ENCODE measurements at places on chromosomes 3 and 15.
A peak's percentile ranks its signal among the peaks of the same experiment; 100 is the strongest.

DNA sequence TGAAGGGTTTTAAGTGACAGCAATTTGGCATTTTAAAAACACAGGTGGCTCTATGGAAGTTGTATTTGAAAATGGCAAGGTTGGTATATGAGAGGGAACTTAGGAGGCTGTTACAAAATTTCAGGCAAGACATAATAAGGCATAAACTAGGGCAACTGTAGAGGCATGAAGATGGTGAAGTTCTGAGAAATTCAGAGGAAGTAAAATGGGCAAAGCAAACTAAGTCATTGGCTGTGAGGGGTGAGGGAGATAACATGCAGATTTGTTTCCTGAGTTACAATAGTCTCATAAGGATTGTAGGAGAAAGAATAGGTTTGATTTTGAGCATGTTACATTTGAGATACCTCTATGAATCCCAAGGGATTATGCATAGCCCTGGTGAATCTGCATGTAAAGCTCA lies 302.9 kb upstream of the ARHGEF26 start:
- DNase-seq = no peak

DNA sequence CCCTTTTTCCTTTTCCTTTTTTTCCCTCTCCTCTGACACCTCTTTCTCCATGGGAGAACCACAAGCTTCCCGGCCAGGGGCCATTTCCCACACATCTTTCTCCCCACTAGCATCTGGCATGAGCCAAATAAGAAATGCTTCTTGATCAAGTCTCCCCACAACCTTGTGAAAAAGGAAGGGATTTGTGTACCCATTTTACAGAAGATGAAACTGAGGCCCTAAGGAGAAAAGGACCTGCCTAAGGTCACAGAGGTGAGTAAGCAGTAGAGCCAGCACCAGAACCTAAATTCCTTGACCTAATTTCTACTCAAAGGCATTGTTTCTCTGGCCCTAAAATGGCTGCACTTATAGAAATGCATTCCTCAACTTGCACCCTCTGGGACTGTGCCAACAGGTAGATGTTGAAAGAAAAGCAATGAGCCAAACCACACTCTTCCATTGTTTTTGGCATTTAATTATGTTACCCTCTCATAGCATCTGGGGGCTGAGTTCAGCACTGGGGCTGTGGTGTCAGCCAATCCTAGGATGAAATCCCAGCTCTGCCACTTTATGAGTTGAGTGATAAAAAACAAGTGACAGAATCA lies 81.7 kb upstream of the TLE3 start:
- peak; percentile 42 for DNase-seq

DNA sequence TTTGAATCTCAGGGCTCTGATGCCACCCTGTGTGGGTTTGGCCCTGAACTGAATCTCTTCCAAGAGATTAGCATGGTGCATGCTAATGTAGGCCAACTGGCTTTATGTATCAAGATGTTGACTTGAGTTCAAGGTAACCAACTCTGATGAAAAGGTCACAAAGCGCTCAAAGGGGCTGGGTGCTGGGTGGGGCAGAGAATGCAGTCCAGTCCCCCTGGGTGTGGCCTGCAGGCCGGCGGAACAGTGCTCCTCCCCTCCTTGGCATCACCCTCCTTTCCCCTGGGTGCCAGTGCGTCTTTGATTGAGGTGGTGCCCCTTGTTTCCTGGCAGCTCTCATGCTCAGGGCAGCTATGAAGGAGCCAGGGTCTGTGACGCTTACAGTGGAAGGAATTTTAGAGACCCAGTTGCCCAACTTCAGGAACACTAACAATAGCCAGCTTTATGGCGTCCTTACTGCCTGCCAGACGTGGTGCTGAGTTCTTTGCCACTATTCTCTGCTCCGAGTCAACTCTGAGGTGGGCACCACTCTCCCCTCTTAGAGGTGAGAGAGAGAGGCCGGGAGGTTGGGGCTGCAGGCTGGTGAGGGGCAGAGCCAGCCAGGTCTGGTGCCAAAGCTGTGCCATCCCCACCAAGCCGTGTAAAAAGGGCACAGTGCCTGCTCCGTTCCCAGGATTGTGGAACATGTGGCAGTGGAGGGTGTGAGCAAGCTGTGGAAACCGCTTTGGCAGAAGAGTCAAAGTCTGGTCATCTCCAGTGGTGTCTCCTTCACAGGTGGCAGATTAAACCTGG lies 9.8 kb downstream of the SYNM start:
- DNase-seq = no peak

- DNase-seq = peak; percentile 35
These were observed 27.1 kb downstream of the DNAJC13 start for GRCh38 chr3:132444383-132444782.

- DNase-seq = no peak
These were observed 7.4 kb downstream of the COL7A1 start for GRCh38 chr3:48587686-48588085.

- DNase-seq = peak; percentile 61
These were observed 215.6 kb upstream of the CD96 start for GRCh38 chr3:111326144-111326995.

GRCh38 chr3:177050501-177051237 lies 146.6 kb downstream of the TBL1XR1 start:
- DNase-seq = peak; percentile 74

- DNase-seq = no peak
These were observed 249.5 kb upstream of the ARL6 start for GRCh38 chr3:97515076-97515475.

DNA sequence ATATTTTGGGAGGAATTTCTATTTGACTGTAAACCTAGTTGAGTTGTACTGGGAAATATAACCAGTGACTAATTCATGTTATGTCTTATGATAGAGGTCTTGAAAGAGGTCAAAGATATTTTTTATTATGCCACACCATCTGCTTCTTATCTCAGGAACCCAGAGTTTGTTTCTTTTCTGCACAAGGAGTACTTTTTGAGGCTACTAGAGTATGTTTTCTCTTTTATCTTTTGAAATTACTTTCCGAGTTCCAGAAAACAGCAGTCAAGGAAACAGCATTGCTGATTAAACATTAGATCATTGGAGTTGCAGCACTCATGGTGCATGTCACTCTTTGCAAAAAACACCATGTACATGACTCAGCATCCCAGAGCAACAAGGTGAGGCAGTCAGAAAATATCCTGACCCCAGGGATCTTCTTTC lies 645.8 kb upstream of the NR2F2 start:
- DNase-seq = peak; percentile 94
